ENCODE measurements at places on chromosomes 5 and 9. TPM values are rescaled to one million over a fixed set of nuclear protein-coding genes. Genes with fewer than 3 reads are reported as not detected.

- no peak for DNase-seq
These were observed 80.2 kb upstream of the DMRT1 start for GRCh38 chr9:761176-761792.

GRCh38 chr9:17081351-17081750, 53.5 kb upstream of the CNTLN start:
- no peak for DNase-seq

DNA sequence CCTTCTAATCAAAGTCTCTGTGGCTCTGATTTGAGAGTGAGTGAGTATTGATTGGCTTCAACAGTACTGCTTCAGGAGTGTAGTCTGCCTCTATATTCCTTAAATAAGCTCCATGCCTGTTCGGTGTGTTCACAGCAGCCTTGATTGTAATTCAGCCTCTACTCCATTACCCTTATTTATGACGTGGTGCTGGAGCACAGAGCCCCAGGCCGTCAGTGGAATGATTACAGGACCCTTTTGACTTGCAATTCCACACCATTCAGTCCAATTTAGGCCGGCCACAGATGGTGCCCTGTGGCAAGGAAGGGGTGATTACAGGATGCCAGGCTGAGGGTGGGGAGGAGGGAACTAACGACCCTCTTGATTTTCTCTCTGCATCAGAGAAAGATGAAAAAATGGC, 110.3 kb downstream of the ASTN2 start:
- DNase-seq, result no peak

DNA sequence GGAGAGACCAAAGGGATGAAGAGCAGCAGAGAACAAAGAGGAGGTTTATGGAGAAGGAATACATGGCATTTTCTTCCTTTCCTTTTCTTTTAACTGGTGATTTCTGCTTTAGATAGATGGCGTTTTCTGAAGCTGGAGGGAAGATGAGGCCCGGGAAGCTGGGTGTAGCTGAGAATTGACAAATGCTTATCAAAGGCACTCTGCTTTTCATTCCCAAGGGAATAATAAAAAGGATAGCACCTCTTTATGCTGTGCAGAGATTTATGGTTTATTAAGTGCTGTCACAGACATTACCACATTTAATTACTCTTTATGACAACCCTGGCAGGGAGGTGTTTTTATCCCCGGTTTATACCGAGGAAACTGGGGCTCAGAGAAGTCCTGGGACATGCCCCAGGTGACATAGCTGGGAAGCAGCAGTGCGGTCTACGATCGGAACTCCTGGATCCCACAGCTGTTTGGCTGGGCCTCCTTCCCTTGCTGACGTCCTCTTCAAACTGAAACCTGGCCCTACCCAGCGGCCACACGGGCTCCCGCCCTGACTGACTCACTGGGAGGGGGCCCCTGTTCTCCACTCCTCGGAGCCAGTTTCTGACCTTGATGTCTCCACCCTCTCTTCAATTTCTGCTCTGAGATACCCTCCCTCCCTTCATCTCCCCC, 8.2 kb upstream of the EPB41L4B start:
- DNase-seq, result no peak

DNA sequence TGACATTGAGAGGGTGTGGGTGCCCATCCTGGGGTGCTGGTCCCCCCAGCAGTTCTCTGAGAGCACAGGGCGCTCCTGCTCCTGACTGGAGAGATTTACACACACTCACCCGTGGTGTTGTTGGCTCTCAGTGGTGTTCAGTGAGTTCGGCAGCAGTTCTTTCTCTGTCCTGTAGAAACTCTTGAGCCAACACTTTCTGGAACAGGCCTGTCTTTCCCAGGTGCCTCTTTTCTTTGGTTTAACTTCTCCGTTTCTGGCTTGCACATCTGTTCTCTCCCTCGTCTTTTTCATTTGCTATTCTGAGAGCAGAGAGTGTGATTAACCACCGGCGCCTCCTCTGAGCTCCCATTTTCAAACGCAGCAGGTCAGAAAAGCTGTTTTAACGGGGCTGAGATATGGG, 284.5 kb downstream of the IRX2 start:
- no peak for DNase-seq

The DEPDC1B gene
- total RNA-seq, result 39.7 TPM

Data from HCT116 (cell line).